Hippocampal formation (tissue), 2 donors: ENCODE measurements at places on chromosomes 3 and 15.

GRCh38 chr15:48273049-48273448 lies 58.2 kb upstream of the DUT start:
- DNase-seq: no peak

GRCh38 chr3:192156382-192156781 lies 571.0 kb downstream of the FGF12 start:
- DNase-seq: no peak

DNA sequence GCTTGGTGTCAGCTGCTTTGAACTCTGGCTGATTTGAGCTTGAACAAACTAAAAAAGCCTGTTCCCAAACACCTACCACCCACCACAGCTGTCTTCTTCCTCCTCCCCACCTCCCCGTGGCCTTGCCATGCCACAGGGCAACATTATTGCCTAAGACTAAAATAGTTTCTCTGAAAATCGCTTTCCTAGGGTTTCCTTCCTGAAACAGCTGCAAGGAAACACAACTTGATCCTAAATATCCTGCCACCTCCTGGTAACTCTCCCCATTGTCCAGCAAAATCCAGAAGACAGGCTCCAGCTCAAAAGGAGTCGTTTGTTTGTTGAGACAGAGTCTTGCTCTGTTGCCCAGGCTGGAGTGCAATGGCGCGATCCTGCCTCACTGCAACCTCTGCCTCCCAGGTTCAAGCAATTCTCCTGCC lies 193.9 kb upstream of the TPM1 start:
- DNase-seq: no peak

- DNase-seq: peak; percentile 2
These were observed 475 bp downstream of the EIF4E3 start for GRCh38 chr3:71724584-71725270.
